ENCODE measurements at places on chromosomes 1 and 21.

DNA sequence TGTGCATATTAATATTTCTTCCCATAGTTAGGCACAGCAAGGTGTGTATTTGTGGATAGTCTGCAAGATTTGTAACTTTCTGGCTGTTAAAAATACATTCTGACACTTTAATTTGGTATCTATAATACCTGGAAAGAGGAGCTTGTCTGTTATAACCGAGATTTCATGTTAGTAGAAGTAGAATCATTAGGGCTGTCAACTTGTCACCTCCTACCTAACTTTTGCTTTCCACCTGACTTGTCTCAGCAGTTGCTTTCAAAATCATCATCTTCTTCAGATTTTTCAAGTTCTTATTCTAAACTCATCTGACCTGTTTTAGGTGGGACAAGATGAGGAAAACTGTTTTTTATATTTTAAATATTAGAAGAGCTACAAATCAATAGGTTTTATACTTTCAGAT is 11.0 kb downstream of the RWDD3 start:
- DNase-seq = no peak

DNA sequence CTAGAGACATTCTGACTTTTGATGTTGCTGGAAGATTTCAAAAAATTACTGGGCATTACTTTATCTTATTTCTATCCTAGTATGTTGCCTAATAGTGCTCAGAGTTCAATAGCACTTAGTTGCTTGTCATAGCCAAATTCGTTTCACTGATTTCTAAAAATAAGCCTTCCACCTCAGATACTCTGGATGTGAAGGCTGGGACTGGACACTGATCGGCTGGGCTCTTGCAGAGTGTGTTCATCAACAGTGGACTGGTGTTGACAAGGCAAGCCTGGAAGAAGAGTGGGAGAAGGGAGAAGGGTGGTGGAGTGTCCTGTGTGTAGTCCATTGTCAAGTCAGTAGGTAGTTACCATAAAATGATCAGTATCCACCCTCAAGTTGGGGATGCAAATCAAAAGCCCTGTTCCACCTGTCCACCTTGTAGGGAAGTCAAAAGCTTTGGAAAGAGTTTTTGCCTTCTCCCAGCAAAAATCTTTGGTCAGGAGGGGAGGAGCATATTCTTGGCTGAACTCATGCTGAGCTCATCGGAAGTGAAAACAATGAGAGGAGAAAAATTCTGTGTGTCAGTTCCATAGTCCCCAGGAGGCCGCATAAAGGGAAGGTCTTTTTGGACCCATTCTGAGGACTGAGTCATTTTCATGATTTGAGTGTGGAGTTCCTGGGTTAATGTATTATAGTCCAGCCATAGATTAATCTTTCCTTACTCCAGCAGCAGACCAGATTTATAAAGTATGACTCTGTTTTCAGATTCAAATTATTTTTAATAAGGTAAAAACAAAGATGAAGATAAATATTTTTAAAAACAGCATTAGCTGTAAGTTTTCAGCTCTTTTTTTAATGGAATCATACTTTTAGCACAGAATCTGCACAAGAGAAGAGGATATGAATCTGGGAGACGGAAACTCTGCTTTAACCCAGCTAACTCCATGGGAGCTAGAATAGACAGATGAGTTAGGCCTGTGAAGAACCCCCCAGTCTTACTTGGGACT is 99.5 kb upstream of the BMP8A start:
- DNase-seq = no peak

GRCh38 chr1:219629296-219629880 is 16.5 kb upstream of the ZC3H11B start:
- no peak for DNase-seq

DNA sequence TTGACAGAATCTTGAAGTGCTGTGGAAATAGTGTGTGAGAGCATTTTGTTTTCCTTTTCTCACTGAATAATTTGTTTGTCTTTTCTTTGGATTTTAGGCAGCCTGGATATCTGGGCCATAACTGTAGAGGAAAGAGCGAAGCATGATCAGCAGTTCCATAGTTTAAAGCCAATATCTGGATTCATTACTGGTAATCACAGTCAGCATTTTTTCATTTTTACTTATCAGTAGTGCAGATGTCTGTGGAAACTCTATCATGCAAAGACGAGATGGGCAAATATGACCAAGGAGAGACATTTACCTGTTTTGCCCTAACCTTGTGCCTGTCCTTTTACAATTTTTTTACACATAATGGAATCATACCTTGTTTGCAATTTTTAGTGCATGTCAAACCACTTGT is 78.8 kb downstream of the ITSN1 start:
- DNase-seq = no peak

GRCh38 chr21:42578034-42578433 is 64.4 kb downstream of the SLC37A1 start:
- DNase-seq = no peak

DNA sequence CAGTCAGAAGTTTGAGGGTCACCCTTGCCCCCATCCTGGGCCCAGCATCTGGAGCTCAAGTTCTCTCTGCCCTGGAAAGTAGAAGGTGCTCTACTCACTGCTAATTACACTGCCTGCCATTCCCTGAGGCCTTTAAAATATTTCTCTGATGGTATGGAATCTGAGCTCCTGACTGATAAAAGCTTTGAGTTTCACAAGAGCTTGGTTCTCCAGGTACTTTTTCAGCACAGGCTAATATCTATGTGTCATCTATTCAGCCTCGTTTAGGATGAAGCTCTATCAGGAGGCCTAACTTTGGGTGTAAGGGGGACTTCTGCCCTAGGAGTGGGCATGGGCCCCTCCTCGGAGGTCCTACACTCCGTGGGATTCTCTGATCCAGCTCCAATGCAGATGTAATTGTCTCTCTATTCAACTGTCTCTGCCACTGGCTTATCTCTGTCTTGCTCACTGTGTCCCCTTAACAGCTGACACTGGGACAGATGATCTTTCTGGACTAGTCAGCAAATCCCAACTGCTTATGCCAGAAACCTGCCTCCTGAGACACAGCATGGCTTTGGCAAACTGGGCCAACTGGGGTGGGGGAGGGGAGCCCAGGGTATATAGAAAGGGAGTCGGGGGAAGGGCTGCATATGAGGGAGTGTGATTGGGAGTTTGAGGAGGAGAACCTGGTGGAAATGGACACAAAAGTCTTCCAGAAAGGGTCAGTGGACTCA is 104.2 kb upstream of the GADD45A start:
- no peak for DNase-seq

- DNase-seq = no peak
Observed at GRCh38 chr1:118116909-118117308, 68.1 kb downstream of the SPAG17 start.

GRCh38 chr1:108532730-108533129 is 27.2 kb upstream of the EEIG2 start:
- no peak for DNase-seq

DNA sequence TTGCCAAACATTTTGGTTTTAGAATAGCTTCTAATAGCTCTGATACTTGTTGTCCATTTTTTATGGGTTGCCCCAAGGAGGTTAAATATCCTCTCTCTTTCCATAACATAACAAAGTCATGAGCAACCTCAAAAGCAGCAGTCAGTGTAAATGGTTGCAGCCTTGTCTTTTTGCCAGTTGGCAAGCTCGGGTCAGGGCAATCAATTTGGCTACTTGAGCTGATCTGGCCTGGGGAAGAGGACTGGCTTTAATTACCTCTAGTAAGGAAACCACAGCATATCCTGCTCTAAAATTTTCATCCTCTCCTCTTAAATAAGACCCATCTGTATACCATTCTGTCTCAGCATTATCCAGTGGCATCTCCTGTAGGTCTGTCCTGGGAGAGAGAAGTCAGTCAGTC is 21.2 kb upstream of the FMO4 start:
- DNase-seq = no peak

DNA sequence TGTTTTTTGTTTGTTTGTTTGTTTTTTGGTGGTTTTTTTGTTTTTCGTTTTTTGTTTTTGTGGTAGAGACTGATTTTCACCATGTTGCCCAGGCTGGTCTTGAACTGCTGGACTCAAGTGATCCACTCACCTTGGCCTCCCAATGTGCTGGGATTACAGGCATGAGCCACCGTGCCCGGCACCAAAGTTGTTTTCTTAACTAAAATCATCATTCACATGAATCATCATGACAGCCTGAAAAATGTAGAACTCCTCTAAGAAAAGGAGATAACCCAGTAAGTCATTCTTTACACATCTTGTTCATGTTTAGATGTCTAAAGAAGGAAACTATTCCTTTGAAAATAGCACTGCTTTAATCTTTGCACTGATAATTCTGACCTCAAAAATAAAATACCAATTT is 37.5 kb downstream of the DISP1 start:
- no peak for DNase-seq

GRCh38 chr1:207495801-207496792 is at the start of gene CR1:
Gene CR1, plus strand, starts transcription at chr1:207496157. Its CDS starts 111 bp downstream, at chr1:207496268.
- no peak for DNase-seq
